ENCODE measurements at places on chromosomes 11 and 22. TPM values are rescaled to one million over a fixed set of nuclear protein-coding genes. Genes with fewer than 3 reads are reported as not detected.

KLHDC7B gene
- total RNA-seq: 0.60 TPM

PARVA gene
- 21.0 TPM for total RNA-seq

DDTL gene
- total RNA-seq: 4.1 TPM

TREH gene
- total RNA-seq: under 0.01 TPM

ASRGL1 gene
- total RNA-seq: 0.09 TPM

PGA3 gene
- 1.6 TPM for total RNA-seq

ZNF202 gene
- 3.9 TPM for total RNA-seq

TMPRSS6 gene
- not detected for total RNA-seq

OR52A1 gene
- total RNA-seq: not detected

HSCB gene
- total RNA-seq: 18.0 TPM

CD3G gene
- total RNA-seq: not detected

PANX2 gene
- 0.52 TPM for total RNA-seq

CSNK2A3 gene
- total RNA-seq: 0.86 TPM

DGAT2 gene
- total RNA-seq: 6.9 TPM

CWF19L2 gene
- total RNA-seq: 12.8 TPM

CCDC89 gene
- total RNA-seq: 7.1 TPM

FXYD2 gene
- 0.16 TPM for total RNA-seq

ELMOD1 gene
- under 0.01 TPM for total RNA-seq

NEFH gene
- 0.32 TPM for total RNA-seq
